ENCODE measurements at places on chromosomes 4 and X.

DNA sequence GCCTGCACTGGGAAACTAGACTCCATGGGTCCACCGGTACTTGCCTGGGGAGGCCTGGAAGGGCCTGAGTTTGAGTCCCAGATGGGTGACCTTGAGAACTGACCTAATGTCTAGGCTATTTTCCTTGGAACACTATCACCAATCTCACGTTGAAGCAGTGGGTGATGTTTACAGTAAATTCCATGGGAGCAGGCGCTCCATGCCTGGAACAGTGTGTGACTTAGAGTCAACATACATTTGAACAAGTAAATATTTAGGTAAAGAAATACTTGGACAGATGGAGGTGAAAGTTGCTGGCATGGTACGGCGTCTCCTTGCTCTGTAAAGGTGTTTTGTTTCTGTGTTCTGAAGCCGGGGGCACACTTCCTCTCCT is 47.5 kb downstream of the TBC1D14 start:
- no peak for DNase-seq

DNA sequence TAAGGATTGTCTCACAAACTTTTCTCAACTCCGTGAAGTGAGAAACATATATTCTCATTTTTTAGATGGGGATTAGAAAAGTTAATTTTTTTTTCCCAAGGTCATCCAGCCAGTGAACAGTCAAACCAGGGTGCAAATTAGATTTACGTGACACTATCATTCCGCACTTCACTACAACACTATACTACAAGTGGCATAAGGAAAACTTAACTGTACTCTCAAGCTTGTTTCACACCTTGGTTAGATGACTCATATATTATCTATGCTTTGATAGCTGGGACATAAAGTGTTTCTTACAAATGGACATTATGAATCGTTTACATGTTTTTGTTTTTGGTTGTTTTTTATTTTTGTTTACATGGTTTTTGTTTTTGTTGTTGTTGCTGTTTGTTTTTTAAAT is 525.7 kb downstream of the PPARGC1A start:
- DNase-seq = no peak

GRCh38 chr4:6714954-6715353 is 1.0 kb upstream of the BLOC1S4 start:
- no peak for DNase-seq

DNA sequence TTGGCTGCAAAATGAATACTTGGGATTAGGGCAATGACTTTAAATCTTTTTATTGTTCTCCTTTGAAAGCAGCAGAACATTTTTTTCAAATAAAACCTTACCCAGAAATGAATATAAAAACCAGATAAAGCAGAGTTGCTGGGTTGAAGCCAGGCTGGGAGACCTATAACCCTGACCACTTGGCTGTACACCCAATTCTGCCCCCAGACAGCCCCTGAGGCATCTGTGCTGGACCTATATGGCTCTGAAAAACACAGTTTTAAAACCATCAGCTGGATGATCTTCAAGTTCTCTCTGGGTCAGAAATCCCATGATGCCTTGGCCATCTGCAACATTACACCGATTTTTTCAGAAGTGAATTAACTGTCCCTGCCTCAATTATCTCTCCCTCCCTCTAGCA is 23.7 kb upstream of the GLRA2 start:
- DNase-seq = no peak

- no peak for DNase-seq
Observed at GRCh38 chr4:17126321-17126966, 228.0 kb upstream of the LDB2 start.

DNA sequence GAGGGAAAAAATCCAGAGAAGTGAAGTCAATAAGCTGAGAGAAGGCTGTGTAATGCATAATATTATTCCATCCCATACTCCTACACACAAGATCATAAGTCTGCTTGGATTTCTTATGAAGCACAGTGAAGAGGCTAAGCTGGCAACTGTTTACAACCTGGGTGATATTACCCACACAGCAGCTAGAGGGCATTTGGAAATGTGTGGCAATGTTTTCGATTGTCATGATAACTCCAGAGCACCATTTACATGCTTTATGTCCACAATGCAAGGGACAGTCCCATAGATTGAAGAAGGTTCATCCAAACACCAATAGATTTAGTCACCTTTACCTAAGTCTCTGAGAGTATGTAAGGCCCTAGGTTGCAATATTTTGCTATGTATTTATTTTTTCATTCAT is 412.2 kb downstream of the PPP3CA start:
- DNase-seq = peak; percentile 24

- no peak for DNase-seq
Observed at GRCh38 chr4:38814386-38814785, 9.8 kb upstream of the TLR1 start.

DNA sequence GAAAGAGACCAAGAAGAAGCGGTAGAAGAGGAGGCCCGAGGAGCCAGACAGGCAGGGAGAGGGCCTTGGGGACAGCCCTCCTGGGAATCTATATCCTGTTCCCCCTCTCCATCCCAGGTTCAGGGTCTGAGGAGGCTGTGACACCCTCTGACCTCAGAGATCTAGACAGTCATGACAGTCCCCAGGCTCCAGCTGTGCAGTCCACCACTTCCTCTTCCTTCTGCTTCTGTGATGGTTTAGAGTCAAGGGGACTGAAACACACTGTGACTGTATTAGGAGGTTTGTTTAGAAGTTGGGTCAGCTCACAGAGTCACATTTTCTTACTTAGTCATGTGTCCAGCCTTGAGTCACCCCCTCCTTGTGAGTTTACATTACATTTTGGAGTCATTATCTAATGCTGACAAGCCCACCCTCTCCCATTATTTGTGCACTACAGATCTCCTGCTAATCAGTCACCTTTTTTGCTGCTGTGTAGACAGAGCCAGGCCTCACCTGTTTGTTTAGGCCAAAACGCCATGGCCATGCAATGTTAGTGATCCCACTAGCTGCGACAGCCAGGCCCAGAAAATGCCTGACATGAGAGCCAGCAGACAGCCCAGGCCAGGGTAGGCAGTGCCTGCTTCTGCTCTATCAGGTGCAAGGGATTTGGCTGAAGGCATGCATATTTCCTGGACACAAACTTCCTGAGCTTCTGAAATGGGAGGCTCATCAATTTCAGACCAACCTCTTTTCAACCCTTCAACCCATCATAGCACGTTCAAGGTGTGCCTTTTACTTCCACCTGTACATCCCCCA is 26.0 kb downstream of the MANBA start:
- DNase-seq = no peak

GRCh38 chr4:146134761-146135445 is 40.6 kb upstream of the LSM6 start:
- no peak for DNase-seq

DNA sequence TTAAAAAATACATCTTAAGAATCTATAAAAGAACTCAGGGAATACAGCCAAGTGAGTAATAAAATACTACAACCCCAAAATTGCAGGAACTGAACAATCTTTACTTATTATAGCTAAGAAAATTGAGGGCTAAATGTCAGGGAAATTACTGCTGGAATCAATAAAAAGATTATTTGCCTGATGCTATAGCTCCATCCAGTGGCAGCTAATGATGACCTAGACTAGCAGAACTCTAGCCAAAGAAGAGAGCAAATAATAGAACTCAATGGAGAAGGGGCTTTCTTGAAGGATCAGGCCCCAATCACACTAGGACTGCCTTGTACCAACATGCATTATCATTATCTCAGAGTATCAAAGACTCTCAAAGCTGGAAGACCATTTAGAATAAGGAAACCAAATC is 85.0 kb upstream of the FAM241A start:
- DNase-seq = peak; percentile 29

- DNase-seq = no peak
Observed at GRCh38 chrX:13412208-13412600, 92.4 kb upstream of the ATXN3L start.

DNA sequence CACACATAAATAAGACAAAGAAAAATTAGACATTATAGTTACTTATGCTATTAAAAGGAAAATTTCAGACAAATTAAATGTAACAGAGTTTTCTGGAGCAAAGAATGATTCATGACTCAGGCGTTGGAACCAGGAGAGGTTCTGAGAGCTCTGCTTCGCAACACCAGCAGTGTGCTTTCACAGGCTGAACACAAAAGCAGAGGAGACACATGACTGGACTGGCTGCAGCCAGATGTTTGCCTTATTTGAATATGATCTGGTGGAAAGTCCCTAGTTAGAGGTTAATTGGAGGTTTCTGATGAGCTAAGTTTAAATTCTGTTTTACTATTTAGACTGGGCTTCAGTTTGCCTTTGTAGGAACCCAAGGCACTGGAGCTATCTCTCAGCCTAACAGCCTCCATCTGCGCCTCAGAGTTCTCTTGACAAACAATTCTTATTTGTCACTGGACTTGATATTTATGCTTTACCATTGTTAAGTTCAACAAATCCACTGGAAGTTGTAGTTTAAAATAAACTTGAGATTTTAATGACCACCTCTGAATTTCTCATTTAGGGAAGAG is 16.2 kb downstream of the BOD1L1 start:
- no peak for DNase-seq

GRCh38 chrX:71439420-71439819 is 73.3 kb downstream of the TAF1 start:
- DNase-seq = peak; percentile 11

GRCh38 chr4:24671849-24672248 is 87.5 kb upstream of the DHX15 start:
- DNase-seq = no peak

DNA sequence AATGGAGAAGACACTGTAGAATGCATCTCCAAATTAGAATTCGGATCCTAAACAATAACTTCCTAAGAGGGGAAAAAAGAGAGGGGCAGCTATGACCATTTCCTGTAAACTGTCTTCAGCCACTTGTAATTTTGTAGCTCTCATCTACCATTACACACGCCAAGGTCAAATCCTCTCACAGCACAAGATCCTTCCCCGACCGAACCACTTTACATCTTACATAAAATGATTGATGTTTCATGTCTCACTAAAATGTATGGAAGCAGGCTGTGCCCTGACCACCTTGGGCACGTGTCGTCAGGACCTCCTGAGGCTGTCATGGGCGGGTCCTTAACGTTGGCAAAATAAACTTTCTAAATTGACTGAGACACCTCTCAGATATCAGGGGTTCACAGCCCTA is 24.1 kb upstream of the PBDC1 start:
- peak; percentile 20 for DNase-seq

DNA sequence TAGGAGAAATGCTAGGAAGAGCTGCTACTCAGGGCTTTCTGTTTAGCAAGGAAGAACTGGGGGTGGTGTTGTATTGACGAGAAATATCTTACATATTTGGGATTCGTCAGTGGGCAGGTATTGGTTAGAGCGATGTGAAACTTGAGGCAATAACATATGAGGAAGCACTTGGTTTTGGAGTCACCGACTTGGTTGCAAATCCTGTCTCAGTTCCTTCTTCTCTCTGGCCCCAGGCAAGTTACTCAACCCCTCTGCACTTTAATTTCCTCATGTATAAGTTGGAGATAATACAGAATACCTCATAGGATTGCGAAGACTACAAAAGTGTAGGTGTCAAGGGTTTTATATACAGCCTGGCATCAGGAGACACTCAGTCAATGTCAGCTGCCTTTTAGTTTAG is 34.1 kb downstream of the GPAT3 start:
- no peak for DNase-seq

DNA sequence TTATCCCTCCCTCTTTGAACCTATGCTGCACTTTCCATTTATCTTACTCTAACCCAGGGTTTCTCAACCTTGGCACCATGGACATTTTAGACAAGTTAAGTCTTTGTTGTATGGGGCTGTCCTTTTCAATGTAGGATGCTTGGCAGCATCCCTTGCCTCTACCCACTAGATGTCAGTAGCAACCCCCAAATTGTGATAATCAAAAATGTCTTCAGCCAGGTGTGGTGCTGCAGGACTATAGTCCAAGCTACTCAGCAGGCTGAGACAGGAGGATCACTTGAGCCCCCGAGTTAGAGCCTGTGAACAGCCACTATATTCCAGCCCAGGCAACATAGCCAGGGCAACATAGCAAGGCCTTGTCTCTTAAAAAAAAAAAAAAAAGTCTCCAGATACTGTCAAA is 7.0 kb downstream of the LRCH2 start:
- peak; percentile 18 for DNase-seq

GRCh38 chrX:31483336-31483735 is 411.5 kb upstream of the FTHL17 start:
- DNase-seq = no peak

DNA sequence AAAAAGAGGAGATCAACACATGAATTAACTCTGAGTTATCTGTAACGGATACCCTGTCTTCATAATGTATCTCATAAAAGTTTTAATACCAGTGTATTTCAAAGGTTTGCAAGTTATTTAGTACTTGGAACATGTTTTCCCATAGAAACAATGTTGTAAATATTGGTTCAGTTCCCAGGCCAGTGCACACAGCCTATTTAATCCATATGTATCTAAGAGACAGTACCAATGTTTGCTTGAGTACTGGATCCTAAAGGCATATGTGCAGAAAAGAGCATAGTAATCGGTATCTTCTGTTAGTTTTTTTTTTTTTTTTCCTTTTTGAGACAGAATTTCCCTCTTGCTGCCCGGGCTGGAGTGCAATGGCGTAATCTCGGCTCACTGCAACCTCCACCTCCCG is 46.1 kb downstream of the SLIT2 start:
- DNase-seq = no peak

- DNase-seq = peak; percentile 15
Observed at GRCh38 chr4:140296335-140297220, 76.9 kb upstream of the SCOC start.

DNA sequence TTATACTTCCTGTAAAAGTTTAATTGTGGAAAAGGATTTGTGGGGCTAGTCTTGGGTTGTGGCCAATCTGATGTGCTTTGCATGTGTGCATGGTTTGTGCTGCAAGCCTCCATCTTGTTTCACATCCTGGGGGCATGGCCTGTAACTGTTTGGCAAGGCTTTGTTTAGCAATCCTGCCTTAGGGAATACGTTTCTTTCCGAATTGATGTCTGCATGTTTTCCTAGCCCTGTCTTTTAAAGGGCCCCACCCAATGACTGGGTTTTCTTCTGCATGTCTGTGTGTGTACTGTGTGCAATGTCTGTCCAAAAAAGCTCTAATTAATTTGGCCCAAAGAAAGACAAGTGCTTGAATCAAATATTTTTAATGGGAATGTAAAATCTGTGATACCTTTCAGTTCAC is 74.6 kb upstream of the MID1IP1 start:
- no peak for DNase-seq

GRCh38 chr4:40055511-40055862 is 1.2 kb upstream of the N4BP2 start:
- no peak for DNase-seq

DNA sequence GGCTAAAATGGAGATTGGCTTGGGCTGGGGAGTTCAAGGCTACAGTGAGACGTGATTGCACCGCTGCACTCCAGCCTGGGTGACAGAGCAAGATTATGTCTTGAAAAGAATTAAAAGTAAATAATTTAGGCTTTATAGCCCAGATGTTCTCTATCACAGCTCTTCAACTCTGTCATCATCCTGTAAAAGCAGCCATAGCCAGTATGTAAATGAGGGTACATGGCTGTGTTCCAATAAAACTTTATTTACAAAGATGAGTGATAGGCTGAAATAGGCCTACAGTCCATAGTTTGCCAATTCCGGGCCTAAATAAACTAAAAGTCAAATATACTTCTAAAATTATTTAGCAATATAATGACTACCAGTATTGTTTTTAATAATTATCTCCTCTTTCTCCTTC is 9.2 kb downstream of the RRH start:
- DNase-seq = no peak

Measured in NCI-H460 (cell line).